ENCODE measurements at places on chromosomes 6 and 20.

- DNase-seq, result no peak
Observed at GRCh38 chr20:37238426-37238825, 23.2 kb downstream of the GHRH start.

DNA sequence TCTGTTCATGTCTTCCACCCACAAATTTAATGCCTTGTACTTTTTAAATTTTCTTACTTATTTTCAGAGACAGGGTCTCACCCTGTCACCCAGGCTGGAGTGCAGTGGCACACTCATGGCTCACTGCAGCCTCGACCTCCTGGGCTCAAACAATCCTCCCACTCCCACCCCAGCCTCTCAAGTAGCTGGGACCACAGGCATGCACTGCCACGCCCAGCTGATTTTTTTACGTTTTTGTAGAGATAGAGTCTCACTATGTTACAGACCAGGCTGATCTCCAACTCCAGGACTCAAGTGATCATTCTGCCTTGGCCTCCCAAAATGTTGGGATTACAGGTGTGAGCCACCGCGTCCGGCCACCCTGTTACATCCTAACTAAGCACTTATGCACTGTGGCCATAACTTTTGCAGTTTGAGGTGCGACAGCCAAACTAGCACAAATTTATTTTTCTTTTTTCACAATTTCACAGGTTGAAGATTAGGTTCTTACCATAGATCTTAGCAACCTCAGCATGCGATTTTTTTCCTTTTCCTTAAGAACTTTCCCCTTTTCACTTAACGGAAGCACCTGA, 92.1 kb downstream of the EPB41L2 start:
- no peak for DNase-seq

- DNase-seq, result no peak
Observed at GRCh38 chr20:50794181-50794845, 548 bp upstream of the BCAS4 start.

GRCh38 chr6:14162826-14163225, 45.3 kb downstream of the CD83 start:
- no peak for DNase-seq

GRCh38 chr20:54267483-54268003, 59.7 kb downstream of the PFDN4 start:
- no peak for DNase-seq

- no peak for DNase-seq
Observed at GRCh38 chr6:131013495-131013894, 49.5 kb downstream of the EPB41L2 start.

- DNase-seq, result no peak
Observed at GRCh38 chr6:7647504-7647903, 57.5 kb downstream of the SNRNP48 start.
